ENCODE measurements at places on chromosomes 3 and 15.
A peak's percentile ranks its signal among the peaks of the same experiment; 100 is the strongest.

- DNase-seq = no peak
Observed at GRCh38 chr3:44392489-44392888, 53.9 kb downstream of the TCAIM start.

GRCh38 chr3:150236316-150237082 lies 171.6 kb upstream of the TSC22D2 start:
- no peak for DNase-seq

DNA sequence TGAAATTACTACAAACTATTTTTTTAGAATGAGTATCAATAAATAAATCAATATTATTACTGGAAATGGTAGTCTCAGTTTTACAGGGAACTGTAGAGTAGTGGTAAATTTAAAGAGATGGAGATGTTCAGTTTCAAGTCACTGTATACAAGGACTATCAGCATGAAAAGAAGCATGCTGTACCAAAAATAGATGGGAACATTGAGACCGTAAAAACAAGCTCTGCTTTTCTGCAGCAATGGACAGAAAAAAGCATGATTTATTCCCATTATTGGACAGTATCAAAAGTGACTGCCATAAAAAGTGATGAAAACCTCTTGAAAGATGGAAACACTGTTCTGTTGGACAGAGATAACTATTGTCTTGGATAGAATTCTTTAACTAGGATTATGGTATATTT lies 187.2 kb downstream of the EPHA6 start:
- DNase-seq = no peak

DNA sequence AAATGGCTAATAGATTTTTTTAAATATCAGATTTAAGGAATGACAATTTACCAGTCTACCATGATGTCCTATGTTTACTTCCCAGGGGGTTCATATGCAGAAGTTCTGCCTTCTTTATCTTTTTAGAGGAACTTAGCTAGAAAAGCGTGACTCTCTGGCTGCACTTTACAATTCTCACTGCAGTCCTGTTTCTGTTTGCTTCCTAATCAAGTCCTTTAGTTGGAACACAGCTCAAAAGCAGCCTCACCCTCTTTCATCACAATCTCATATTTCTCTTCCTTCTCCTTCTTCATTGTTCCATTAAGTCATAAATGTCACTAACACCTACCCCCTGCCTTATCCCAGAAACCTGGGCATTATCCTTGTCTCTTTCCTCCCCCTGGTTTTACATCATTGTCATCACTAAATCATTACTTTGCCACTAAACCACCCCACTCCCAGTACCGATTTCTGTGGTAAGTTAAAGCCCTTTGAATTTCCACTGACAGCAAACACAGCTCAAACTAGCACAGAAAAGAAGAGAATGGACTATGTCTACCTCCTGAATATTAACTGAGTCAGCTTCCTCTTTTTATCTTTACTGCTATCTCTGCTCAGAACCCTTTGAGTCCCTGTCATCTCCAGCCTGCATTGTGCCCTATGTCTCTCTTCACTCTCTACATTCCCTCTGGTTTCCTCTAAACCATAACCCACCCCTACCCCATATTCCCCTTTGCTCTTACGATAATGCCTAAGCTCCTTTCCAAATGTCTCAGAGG lies 13.8 kb upstream of the PPP4R2 start:
- no peak for DNase-seq

GRCh38 chr15:60096157-60096556 lies 92.0 kb downstream of the FOXB1 start:
- DNase-seq = no peak

DNA sequence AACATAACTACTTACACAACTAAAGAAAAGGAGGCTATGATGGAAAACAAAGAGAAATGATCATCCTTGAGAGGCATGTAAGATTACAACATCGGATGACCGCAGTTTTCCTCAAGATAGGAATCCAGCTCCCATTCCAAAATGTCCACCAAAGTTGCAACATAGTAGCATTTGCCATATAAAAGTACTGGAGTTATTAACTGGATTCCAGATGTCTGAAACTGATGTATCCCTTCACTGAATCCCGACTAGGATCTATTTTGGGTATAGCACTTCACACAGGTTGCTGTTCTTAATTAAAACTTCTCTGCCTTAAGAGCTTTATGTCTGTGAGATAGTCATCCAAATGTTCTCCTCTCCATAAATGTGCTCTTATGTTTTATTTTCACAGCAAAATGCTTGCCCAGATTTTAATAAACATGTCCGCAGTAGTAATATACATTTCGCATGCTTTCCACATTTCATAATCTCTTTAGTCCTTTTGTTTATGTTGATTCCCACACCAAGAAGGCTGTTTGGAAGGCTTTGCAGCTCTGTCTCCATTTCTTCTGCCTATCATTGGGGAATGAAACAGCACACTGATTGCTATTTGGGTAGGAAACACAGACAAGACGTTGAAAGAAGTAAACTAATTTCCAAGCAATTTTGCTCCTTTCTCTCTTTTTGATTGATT lies 716.5 kb upstream of the CFAP20DC start:
- DNase-seq = no peak

DNA sequence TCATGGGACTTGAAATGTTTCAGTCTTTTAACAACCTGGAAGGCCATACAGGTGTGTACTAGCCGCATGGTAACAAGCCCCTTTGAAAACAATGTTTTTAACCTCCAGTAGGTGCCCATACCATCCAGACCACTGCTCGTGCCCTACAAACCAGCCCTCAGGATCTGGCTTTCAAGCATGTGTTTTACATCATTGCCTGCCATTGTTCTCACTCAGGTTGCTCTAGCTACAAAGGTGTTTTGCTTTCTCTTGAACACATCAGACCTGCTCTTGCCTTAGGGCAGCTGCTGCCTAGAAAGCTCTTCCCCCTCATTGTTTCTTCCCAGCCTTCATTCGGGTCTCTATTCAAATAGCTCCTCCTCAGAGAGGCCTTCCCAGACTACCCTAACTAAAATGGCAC lies 32.3 kb upstream of the MAP3K13 start:
- DNase-seq = no peak

DNA sequence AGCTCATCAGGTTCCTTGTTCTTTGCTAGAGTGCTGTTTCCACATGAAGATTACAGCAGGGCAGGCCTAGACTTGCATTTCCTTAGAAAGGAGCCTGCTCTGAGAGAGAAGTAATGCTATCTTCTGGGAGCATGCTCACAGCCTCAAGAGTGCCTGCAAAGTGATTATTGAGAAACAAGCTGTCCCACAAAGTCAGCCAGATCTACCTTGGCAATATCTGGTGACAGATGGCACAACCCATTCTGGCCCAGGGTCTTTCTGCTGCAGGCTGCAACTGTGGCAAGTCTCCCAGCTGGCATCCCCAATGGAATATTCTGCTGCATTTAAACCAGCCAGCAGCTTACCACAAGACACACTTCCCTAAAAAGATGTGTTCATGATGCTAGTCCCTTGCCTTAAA lies 29.3 kb downstream of the MTMR10 start:
- DNase-seq = no peak

DNA sequence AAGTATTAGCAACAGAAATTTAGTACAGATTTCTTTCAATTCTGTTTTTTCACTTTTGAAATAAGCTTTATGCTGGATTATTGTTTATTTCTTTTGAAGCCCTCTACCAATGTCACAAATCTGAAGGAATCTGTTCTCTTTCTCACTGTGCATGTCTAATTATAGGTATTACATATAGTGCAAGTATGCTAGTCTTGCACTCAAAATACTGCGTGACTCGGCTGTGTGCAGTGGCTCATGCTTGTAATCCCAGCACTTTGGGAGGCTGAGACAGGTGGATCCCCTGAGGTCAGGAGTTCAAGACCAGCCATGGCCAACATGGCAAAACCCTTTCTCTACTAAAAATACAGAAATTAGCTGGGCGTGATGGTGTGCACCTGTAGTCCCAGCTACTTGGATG lies 95.8 kb upstream of the PLAAT1 start:
- DNase-seq = no peak

- peak; percentile 89 for DNase-seq
Observed at GRCh38 chr15:101258238-101259144, 6.6 kb upstream of the CHSY1 start.

DNA sequence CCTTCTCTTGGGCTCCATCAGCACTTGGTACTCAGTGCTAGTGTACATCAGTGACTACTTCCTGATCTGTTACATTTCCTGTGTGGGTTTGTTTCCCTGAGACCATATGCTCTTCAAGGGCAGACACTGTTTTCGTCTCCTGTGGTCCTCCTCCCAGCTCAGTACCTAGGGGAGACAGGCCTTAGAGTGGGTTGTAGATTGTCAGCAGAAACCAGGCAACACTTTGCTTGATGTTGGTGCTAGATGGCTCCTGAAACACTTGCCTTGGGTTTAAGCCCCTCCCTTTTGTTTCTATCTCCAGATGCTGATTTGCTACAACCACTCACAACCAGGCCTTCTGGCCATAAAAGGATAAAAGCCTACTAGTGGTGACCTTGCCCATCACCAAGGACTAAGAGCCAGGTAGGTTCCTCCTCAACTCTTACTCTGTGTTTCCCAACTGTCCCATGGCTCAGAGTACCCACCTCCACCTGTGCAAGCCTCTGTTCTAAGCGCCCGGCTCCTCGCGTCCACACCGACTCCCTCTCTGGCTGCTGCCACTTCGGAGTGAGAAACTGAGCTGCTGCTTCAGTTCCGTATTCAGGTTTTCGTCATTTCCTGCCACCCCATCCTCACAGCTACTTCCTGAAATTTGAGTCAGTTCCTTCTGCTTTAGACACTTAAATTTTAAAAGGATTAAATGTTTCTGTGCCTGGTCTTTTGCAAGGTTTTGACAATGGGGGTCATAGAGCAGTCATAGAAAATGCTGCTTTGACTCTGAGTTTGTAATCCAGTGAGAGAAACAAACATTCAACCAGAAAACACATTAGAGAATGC lies at the start of gene HCLS1:
HCLS1 (minus strand) TSS at position 548 of the 816 bp plus-strand sequence. CDS start 2,556 bp downstream, outside the sequence.
- no peak for DNase-seq

GRCh38 chr3:164406281-164406680 lies 672.0 kb downstream of the SI start:
- no peak for DNase-seq

- no peak for DNase-seq
Observed at GRCh38 chr15:83118291-83118827, 10.9 kb downstream of the TM6SF1 start.

DNA sequence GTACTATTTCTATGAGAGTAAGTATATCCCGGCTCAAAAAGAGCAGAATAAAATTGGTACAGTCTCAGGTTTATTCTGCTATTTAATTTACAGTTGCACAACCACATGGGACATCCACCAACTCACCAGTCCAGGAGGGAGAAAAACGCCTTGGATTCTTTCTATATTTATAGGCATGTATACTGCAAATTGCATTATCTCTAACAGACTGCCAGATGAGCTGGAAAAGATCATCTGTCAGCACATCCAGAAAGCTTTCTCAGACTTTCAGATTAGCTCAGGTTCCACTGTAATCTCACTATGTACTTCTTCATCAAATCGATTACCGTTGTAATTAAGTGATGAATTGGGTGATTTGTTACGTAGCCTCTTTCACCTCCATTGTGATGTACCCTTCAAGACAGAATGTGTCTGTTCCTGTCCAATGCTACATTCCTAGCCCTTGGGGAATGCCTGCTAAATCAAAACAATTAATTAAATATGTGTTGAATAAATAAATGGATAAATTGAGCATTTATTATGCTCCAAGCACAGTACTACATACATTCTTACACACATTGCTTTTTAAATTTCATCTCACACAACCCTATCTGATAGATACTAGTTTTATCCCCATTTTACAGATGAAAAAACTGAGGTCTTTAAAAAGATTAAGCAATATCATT lies 38.1 kb upstream of the TMC3 start:
- DNase-seq = peak; percentile 31

GRCh38 chr15:70794596-70795310 lies 31.4 kb upstream of the UACA start:
- no peak for DNase-seq

Measured in spinal cord (tissue), 10 donors.